ENCODE measurements at places on chromosomes 7 and 10.

DNA sequence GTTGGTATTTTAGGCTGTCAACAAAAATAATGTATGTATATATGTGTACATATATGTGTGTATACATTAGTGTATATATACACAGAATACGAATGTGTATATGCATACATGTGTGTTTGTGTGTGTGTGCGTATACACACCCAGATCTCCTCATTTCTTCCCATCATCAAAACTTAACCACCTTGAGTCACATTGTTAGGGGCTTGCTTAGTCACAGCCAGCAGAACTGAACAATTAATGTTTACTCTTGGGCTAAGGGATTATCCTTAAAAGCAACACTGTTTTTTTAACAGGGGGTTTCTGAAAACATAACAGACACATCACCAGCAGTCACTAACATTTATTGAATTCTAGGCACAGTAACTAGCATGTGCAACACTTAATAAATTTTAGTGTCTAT is 83.0 kb upstream of the ASAH2 start:
- no peak for DNase-seq

DNA sequence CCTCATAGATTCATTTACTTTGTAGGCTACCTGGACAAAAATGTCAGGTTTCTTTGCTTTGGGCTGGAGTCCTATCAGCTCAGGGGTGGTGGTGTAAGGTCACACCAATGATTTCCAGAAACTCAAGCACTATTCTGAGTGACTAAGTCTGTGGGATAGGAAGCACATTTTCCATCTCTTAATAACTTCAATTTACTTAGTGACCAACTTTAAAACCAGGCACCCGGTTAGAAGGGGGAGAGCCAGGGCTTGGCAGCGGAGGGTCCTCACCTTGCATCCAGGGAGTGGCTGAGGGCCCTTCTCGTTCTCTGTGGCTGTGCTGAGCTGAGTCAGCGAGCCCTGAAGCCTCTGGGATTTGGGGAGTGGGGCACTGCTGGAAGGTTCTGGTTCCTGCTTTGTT is 6.7 kb downstream of the CHST3 start:
- DNase-seq, result no peak

- DNase-seq, result no peak
Observed at GRCh38 chr7:50952120-50952519, 169.4 kb upstream of the GRB10 start.

DNA sequence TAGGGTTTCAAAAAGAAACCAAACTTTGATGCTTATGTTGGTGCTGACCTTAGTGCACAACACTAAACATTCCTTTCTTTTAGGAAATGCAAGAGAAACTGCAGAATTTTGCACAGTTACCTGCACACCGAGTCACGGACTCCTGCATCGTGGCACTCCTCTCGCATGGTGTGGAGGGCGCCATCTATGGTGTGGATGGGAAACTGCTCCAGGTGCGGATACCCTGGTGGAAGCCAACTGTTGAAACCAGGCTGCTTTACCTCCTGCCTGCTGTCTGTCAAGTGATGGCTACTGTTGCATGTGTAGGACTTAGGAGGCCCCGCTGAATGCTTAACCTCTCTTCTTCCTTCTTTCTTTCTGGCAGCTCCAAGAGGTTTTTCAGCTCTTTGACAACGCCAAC is 11.7 kb downstream of the CASP2 start:
- peak; percentile 63 for DNase-seq

DNA sequence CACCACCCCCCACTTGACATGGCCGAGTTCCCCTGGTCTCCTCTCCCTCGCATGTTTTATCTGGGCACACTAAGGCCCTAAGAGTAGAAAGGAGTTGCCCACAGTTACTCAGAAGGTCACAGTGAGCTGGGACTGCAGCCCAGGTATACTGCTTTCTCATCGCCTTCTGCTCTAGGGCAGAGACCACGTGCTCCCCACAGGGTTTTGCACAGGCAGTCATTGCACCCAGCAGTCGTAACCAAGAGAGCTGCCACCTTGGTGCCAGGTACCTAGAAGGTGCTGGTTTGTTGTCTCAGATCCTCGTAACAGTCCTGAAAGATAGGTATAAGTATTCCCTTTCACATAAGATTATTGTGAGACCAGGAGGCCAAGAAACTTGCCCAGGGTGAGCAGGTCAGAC is 1.8 kb downstream of the MINDY4 start:
- no peak for DNase-seq

DNA sequence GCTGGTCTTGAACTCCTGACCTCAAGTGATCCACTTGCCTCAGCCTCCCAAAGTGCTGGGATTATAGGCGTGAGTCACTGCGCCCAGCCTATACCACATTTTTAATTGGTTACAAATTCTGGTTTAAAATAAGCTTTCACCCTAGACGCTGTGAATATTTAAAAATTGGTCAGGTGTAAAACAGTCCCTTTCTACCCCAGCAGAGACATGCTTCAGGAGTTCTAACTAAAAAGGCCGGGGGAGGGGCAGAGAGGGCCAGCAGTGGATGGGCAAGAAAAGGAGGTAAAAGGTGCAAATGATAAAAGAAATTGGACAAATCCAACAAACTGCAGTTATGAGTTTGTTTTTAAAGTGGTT is 70.0 kb downstream of the WAPL start:
- no peak for DNase-seq

DNA sequence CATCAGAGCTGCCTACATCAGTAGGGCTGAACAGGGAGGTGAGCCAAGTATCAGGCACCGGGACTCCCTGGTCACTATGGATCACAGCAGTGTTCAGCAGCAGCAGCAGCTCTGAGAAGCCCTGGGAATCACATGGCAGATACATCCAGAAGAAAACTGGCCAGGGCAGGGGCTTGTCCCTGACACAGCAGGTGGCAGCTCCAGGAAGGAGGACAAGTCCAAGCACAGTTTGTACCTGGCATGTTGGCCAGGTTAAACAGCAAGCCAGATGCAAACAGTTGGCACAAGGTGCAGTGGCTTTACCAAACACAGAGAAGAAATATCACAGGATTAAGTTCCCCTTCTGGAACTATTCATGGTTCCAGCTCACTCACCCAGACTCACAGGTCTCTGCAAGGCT is 139.4 kb downstream of the KCNMA1 start:
- DNase-seq, result no peak

GRCh38 chr10:116460219-116460618 is 32.6 kb downstream of the PNLIPRP3 start:
- no peak for DNase-seq

DNA sequence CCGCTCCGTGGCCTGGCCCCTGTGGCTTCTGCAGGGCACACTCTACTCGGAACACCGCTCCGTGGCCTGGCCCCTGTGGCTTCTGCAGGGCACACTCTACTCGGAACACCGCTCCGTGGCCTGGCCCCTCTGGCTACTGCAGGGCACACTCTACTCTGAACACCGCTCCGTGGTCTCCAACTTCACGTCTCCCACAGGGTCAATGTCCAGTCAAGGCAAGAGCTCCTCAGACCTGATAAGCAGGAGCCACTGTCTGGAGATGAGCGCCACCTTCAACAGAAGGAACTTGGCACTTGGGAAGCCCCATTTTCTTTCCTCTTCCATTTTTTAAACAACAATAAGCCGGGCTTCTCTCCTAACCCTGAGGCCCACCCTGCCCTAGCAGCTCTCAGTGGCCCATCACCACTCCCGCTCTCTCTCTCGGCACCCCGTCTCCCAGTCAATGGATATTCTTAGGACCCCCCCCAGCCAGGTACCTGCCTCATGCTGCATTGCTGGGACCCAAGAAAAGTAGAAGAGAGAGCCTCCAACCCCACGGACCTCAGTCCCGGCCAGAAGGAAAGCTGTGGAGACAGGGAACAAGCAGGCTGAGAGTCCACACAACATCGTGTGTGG is 56.3 kb downstream of the PRKAG2 start:
- DNase-seq, result no peak

- DNase-seq, result no peak
Observed at GRCh38 chr7:45242698-45243097, 85.1 kb downstream of the RAMP3 start.

DNA sequence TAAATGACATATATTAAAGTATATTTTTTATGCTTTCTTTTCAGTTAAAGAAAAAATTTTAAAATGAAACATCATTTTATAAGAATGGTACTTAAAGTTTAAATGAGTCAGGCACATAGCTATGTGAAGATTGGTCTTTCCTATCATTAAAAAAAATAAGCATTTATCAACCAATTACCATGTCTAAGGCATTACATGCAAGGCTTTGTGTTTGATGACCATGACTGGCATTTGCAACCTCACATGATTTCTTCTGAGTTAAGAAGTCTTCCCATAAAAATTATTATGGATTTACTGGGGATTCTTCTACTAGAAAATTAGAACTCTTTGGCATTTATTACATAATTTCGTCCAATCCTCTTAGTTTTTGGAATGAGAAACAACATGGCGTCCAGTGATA is 776.1 kb downstream of the MAGI2 start:
- DNase-seq, result no peak

DNA sequence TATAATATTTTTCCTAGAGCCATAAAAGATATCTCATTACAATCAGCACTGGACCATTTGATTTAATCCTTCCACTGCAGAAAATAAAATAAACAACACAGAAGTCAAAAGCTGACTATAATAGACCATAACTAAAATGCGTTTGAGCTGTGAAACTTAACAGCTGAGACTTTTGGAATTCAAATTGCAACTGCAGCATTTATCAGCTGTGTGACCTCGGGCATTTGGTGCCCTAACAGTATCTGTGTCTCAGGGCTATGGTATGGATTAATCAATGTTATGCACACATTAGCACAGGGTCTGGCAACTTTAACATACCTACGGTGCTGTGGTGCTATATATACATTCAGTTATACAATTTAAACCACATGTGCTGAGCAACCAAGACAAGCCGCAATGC is 160.1 kb downstream of the COL28A1 start:
- no peak for DNase-seq

DNA sequence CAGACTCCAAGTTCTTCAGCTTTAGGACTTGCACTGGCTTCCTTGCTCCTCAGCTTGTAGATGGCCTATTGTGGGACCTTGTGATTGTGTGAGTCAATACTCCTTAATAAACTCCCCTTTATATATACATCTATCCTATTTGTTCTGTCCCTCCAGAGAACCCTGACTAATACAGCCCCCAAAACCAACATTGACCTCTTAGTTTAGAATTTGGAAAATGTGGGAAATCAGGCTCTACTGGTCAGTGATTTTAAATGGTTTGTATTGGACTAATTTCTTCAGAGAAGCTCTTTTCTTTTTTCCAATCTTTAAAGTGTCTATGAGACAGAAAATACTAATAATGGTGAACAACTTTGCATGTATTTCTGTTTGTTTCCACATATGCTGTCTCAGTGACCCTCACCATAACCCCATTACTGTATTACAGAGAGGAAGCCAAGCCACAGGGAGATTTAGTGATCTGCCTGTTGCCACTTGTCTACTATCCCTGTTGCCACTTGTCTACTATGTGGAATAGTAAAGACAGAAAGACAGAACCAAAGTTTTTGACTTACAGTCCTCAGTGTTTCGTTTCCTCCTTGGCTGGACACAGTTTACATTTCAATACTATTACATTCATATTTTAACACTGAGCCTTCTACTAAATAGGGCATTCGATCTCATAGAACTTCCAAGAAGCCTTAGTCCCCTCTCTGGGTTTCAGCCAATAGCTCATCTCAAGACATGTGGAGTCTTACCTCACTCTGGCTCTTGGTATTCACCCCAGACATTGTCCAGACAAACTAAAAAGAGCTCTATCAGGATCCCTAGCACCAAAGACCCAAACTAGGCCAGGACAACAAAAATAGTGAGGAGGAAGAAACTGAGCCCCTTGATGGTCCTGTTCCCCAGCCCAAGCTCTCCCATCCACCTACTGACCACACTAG is 121.0 kb downstream of the AKR1D1 start:
- DNase-seq, result no peak

DNA sequence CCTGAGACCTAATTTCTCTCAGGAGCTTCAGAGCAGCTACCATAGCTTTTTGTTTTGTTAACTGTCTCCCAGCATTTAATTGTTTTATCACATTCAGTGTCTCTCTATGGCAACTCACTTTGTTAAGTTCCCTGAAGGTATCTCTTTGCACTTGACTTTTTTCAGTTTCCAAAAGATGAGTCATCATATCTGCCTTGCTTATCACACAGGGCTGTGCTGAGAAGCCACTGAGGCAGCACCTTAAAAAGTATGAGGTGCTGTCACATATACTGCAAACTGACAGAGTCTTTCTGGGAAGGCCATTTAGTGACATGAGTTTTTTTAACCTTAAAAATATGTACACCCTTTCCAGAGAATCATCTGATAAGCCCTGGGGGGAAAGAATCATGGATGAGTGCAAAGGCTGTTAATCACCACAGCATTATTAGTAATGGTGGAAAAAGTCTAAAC is 56.8 kb downstream of the PPP1R3C start:
- DNase-seq, result no peak

GRCh38 chr7:101330011-101330484 is 8.4 kb upstream of the IFT22 start:
- no peak for DNase-seq

DNA sequence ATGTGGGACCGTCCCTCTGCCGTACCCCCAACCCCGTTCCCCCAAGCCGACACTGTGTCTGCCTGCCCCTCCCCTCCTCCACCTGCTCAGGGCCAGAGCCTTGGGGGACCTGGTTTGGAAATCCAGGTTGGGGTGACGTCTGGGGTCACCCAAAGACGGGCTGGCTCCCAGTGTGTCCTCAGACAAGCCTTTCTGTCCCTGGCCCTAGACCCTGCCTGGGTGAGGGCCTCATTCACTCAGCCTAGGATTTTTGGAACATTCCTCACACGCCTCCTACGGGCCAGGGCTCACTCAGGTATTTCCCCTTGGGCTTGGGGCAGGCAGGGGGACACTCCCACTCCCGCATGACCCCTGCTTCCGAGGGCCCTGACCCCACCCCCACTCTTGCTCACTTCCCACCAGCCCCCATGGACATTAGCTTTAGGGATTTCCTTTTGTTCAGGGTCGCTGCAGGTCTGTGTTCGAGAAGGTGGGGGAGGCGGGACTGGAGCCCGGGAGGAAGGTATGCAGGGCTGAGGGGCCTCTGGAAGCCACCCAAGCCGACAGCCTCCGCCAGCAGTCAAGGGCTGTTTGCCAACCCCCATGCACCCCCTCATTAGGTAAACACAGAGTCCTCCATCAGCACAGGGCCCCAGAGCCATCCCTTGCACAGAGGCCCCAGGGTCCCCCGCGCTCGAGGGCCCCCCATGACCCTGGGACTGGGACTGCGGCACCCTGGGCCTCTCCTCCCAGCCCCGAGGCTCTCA is 35.1 kb downstream of the PDGFA start:
- DNase-seq, result no peak

DNA sequence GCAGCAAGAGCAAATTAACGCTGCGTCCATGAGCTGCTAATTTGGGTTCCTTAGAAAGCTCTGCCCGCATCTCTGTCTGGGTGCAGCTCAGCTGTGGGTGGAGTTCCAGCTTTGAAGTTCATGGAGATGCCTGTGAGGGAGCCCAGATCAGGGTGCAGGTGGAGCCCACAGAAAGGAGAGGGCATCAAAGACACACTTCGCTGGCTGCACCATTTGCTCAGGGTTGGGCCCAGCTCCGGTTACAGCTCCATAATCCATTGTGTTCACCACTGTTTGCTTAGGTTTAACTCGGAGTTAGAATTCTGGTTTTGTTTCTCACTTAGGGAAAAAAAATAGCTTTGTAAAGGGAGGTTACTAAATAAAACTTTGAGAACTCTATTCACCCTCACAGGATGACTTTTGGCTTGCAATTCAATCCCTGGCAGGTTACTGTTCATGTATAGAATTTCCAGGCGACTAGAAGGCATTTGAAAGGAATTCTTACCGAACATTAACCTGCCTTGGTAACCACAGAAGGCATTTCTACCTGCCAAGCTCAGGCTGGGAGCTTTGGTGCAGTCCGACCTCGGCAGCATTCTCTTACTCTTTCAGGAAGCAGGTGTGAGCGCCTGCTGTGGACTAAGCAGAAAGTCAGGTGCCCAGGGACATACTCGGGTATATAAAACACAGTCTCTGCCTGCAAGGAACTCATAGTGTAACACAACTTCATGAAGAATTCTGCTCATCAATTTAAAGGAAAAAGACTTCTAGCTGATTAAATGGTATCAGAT is 179.5 kb upstream of the RNF32 start:
- DNase-seq, result no peak

All from central memory CD4-positive, alpha-beta T cell (primary cell).